HEK293T (cell line): ENCODE measurements at places on chromosomes 13 and 19.

DNA sequence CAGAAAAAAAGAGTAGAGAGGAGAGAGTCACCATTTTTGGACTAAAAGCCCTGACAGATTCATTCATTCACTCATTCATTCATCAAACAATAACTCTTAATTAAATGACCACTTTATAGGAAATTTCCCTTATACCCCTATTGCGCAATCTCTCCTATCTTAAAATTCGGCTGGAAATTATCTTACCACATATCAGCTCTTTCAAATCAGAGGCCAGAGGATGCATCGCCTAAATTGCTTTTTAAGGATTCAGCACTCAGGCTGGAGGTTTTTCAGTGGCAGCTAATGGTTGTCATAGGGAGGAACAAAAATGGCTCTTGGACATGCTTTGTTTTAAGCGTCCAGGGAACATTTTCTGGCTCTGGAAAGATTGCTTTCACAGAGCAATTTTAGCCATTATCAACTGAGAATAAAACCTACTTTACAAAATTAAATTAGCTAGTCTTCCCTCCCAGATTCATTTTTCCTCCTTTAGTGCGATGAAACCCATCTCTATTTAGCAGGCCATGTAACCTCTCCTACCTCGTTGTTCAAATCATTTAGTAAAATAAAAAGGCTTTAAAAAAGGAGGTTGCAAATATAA is 115.2 kb downstream of the OLFM4 start:
- DNase-seq = no peak

DNA sequence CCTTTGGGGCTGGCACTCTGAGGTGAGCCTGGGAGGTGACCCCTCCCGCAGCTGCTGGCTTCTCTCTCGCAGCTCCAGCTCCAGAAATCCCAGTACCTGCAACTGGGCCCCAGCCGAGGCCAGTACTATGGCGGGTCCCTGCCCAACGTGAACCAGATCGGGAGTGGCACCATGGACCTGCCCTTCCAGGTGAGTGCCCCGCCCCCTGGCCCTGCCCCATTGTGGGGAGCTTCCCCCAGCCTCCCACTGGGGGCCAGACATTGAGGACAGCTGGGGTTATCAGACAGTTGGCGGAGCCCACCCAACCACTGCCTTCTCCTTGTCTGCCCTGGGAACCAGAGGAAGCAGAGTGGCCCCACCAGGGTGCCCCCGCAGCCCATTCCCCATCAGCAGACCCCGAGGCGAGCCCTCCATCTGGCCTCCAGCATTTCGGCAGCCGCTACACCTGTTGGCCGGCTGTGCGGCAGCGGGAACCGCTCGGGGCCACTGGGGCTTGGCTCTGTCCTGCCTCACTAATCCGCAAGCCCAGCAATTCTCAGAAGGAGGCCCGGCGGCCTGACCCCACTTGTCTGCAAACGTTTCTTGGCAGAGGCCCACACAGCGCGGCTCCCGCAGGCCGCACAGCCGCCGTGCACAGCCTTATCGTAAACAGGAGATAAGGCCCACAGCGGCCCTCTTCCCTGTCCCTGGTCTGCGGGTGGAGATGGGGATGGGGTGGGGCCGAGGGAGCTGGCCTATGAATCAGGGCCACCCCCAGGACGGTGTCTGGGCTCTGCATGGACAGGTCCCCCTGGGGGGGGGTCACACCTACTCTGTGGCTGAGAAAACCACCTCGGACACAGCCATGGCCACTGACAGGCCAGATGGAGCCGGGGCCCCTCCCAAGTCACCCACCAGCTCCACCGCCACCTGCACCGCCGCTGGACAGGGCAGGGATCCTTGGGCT is 48.0 kb downstream of the COMP start:
- DNase-seq = peak; percentile 37

- peak; percentile 32 for DNase-seq
Measured at GRCh38 chr13:100131863-100132574, 43.1 kb downstream of the PCCA start.

GRCh38 chr13:26651234-26651633 is 93.8 kb downstream of the WASF3 start:
- DNase-seq = no peak

- no peak for DNase-seq
Measured at GRCh38 chr13:27053210-27053884, 118.3 kb downstream of the USP12 start.

- DNase-seq = no peak
Measured at GRCh38 chr13:110816500-110816899, 98.4 kb downstream of the ANKRD10 start.

DNA sequence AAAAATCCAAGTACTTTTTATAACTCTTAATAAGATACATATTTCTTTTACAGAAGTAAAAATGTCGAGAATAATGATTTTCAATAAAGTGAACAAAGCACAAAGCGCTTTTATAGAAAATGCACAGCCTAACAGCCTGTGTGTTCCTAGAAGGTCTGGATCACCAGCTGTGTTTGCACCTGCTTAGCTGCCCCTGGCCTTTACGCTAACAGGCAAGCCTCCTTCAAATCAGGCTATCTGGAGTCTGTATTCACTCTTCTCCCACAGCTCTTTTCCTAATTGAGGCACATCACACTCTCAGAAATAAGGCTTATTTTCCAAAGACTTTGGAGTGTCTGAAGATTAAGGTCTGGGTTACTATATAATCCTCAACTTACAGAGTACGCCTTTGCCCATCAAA is 183.1 kb downstream of the LHFPL6 start:
- no peak for DNase-seq

DNA sequence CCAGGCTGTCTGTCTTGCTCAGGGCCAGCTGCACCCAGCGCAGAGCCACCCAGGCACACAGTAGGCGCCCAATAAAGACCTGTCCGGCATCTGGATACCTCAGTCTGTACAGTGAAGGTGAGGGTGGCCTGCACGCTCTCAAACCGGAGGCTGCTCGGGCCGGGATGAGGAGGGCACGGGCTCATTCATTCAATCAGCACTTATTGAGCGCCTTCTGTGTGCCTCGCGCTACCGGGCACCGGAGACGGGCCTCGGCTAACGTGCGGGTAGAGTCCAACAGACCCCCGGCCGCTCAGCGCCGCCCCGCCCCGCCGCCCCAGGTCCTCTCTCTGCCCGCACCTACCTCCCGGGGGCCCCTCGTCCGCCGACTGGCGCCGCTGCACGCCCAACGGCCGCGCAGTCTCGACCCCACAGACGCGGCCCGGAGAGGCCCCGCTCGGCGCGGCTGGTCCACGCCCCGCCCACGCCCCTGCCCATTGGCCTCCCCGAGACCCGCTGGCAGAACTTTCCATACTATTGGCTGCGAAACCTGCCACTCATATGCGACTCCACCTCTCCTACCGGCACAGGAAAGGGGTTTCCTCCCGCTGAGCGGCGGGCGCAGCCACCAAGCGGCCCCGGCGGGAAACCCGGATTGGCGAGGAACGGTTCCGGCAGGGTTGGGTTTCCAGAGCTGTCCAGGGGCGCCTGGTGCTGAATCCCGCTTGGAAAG is at the start of gene SLC39A3:
Gene SLC39A3 (minus strand): TSS at position 416 of the 712 bp plus-strand sequence. CDS start 2,760 bp downstream, outside the sequence.
- DNase-seq = peak; percentile 99

- no peak for DNase-seq
Measured at GRCh38 chr13:42745655-42746054, 35.7 kb upstream of the FAM216B start.

GRCh38 chr19:33718651-33719254 is 77.9 kb upstream of the KCTD15 start:
- DNase-seq = no peak

DNA sequence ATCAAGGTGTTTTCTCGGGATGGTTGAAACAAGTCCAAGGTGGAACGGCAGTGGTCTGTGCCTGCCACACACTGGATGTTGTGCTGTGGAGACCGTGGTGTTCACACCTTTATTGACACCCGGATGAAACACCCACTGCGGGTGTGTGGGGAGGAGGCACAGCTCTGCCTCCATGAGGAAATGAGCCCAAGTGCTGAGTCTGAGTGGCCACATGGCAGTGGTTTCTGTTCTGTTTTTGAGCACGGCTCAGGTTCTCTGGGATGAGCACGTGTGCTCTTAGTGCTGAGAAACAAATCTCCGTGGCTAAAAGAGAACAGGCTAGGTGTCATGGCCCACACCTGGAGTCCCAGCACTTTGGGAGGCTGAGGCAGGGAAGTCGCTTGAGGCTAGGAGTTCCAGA is 29.5 kb downstream of the UPF1 start:
- no peak for DNase-seq

- no peak for DNase-seq
Measured at GRCh38 chr13:26498656-26499601, 58.6 kb upstream of the WASF3 start.
